Testis (tissue), 5 donors: ENCODE measurements at places on chromosomes 11 and 22.
A peak's percentile ranks its signal among the peaks of the same experiment; 100 is the strongest.

DNA sequence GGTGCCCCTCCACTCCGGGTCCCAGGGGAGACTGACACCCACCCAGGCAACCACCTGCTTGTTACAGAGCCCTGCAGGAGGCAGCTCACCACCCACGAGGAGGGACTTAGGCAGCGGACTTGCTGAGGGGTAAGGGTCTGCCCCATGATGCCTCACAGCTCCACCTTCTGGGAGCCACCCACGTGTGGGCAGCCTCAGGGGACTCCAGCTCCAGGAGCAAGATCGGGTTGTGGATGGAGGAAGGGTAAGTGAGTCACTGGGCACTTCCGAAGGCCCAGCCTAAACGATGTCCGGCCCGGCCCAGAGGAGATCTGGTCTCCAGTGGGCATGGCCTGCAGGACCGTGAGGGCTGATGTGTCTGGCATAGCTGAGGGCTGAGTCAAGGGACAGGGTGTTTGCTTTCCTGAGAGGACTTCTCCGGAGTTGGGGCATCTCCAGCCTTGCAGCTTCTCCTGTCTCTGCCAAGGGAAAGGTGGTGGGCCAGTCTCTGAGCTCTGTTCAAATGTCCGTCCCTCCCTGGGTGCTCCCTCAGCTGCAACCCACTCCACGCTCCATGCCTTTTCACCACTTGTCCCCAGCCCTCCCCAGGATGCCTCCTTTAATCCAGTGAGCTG is 32.3 kb upstream of the P2RY2 start:
- DNase-seq, result no peak

DNA sequence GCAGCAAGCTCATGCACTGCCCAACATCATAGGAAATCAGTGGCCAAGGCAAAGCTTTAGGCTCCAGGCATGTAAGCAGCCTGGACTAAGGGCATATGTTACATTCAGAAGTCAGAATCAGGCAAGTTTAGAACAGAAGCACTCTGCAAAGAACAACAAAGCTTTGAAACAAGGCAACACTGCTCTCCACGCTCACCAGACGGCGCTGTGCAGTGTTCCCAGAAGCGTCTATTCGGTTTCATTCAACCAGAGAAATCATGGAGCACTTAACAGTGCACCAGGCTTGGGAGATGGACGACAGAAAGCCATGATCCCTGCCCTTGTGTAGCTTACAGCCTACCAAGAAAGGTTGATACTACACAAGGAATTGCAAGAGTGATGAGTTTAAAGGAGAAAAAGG is 555.8 kb downstream of the BUD13 start:
- peak; percentile 72 for DNase-seq

- DNase-seq, result no peak
These were observed 482.1 kb upstream of the ANO5 start for GRCh38 chr11:21710809-21711208.

- no peak for DNase-seq
These were observed 584.0 kb downstream of the KCNA4 start for GRCh38 chr11:29432719-29433325.

DNA sequence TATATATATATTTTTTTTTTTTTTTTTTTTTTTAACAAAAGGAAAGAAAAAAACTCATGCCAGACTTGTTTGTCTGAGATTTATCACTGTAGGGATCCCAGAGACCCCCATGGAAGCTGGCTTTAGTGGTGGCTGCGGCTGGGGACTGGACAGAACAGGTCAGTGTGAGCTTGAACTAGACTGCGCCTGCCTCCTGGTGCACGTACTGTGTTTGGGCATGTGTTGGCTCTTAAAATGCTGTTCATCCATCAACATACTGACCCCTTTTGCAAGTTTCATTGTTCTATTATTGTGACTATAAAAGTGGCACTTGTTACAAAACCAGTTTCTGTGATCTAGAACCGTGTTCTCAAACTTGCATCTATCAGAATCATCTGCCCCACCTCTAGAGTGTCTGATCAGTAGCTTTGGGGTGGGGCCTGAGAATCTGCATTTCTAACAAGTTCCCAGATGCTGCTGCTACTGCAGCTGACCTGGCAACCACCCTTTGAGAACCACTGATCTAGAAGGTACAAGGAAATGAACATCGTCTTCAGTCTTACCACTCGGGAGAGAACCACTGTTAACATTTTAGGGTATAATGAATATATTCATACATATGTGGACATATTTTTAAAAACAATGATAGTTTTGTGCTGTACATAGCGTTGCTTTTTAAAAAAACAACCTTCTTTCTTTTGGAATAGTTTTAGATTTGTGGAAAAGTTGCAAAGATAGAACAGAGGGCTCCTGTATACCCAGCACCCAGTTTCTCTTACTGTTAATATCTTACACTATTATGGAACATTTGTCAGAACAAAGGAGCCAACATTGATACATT is 54.0 kb downstream of the ZNRF3 start:
- DNase-seq, result no peak

GRCh38 chr11:61700212-61700611 is 20.0 kb downstream of the DAGLA start:
- DNase-seq, result peak; percentile 38

- DNase-seq, result no peak
These were observed 198.8 kb downstream of the BARX2 start for GRCh38 chr11:129574431-129574830.

GRCh38 chr11:46112961-46113607 is 8.2 kb downstream of the PHF21A start:
- DNase-seq, result peak; percentile 67

- no peak for DNase-seq
These were observed 6.9 kb upstream of the TUBA8 start for GRCh38 chr22:18103527-18104269.

GRCh38 chr11:42778193-42778592 is 533.6 kb upstream of the API5 start:
- no peak for DNase-seq

GRCh38 chr11:59415111-59415510 is 11.1 kb downstream of the OR5A2 start:
- DNase-seq, result no peak

- no peak for DNase-seq
These were observed 94.4 kb upstream of the ALX4 start for GRCh38 chr11:44404301-44404700.

- DNase-seq, result no peak
These were observed 46.9 kb upstream of the NUP160 start for GRCh38 chr11:47895035-47895434.

DNA sequence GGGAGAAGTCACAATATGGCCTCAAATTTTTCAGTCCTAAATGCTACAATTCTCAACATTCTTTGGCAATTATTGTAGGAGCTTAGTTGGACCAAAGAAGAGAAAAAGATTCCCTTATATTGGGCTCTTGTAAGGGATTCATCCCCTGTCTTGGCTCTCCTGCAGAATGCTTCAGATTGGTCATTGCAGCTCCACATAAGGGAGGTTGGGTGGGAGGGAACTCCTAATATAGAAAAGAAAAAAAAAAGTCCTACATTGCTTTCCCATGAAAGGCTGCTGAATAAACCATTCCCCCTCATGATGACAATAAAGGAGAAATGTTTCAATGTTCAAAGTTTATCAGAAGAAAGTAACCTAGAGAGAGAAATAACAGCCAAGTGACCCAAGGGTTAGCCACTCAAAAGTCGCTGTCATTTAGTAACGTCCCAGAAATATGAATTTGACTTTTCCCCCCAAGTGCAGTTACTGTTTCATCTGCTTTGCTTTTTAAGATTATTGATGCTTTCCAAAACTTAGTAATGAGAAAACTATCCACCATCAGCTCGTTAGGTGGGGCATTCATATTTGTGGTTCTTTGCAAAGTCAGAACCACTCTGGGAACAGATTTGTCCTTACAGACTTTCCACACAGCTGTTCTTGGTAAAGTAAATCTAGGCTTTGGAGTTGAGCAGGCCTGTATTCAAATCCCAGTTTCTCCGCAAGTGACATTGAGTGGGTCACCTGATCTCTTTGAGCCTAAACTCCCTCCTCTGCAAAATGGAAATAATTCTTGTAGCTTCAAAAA is 5.0 kb upstream of the SLC1A2 start:
- DNase-seq, result no peak

DNA sequence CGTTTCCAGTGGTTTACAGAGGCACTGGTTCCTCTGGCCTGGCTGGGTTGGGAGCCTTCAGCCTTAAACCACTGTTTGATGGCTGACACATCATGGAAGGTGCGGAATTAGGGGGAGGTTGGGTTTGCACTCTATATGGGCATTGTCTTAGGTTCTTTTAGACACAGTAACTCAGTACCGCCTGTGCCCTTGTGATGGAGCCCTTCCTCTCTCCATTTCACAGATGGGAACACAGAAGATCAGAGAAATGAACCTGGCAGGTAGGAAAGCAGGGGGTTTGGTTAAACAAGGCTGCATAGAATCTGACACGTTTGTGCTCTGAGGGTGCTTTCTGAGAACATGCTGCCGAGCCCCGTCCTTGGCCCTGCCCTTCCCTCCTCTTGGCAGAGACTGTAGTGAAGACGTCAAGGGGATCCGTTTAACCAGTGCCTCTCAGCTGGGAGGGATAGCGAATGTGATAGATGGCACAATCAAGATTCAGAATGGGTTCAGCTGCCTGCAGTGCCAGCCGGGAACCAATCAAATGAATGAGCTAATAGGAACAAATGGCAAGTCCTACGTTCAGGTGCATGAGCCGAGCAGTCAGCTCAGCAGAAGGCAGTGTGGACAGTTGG is 228.6 kb downstream of the TBC1D22A start:
- no peak for DNase-seq

DNA sequence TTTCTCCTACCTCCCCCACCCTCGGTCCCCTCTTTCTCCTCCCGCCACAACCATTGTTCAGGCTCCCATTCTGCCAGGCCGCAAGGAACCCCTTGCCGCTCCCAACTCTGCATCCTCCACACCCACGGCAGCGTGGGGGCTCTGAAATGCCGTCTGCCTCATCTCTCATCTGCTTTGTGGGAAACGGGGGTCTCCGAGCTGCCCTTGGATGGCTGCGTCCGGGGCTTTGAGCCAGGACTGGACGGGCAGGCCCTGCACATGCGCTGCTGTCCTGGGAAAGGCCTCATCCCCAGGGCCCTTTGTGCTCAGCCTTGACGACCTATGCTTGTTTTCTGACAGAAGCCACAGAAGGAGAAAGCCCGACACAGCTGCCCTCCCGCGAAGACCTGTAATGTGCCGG is 8.5 kb downstream of the CRELD2 start:
- DNase-seq, result no peak

- DNase-seq, result no peak
These were observed 2.0 kb upstream of the RELT start for GRCh38 chr11:73374151-73374550.

DNA sequence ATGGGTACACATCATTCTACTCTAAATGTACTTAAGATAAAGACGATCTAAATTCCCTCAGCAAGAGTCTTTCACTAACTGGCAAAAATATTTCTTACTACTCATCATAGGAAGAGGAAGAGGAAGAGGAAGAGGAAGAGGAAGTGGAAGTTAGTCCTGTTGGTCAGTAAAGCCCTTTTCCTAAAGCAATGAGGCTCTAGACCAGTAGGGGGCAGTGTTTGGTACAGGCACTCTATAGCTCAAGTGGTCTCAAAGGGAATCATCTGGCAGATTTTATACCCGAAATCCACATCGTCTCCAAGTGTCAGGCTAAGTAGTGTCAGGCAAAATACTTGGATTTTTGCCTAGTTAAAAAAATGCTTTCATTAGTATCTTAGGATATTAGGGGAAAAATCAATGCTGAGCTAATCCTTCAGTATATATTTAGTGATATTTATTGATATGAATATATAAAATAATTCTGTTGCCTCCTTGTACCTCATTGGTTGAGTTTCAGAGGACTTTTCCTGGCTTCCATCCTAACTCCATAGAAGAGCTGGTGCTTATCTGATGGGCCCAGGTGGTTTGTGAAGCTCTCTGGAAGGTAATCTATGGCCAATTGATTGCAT is 7.7 kb downstream of the BLID start:
- peak; percentile 81 for DNase-seq

DNA sequence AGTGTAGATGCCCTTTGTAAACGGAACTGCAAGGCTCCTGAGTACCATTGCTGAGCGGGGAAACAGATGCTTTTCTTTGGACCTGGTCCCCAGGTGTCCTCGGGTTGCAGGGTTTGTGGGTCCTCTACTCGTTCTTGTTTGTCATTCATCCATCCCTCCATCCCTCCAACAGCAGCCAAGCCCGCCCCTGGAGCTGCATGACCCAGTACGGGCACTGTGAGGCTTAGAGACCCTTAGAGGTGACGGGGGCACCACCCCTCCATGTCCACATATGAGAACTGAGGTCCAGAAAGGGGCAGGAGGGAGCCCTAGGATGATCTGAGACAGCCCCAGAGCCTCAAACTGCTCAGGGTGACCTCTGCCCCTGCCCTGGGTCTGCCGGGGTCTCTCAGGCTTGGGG is 45.4 kb downstream of the WNT11 start:
- DNase-seq, result no peak

DNA sequence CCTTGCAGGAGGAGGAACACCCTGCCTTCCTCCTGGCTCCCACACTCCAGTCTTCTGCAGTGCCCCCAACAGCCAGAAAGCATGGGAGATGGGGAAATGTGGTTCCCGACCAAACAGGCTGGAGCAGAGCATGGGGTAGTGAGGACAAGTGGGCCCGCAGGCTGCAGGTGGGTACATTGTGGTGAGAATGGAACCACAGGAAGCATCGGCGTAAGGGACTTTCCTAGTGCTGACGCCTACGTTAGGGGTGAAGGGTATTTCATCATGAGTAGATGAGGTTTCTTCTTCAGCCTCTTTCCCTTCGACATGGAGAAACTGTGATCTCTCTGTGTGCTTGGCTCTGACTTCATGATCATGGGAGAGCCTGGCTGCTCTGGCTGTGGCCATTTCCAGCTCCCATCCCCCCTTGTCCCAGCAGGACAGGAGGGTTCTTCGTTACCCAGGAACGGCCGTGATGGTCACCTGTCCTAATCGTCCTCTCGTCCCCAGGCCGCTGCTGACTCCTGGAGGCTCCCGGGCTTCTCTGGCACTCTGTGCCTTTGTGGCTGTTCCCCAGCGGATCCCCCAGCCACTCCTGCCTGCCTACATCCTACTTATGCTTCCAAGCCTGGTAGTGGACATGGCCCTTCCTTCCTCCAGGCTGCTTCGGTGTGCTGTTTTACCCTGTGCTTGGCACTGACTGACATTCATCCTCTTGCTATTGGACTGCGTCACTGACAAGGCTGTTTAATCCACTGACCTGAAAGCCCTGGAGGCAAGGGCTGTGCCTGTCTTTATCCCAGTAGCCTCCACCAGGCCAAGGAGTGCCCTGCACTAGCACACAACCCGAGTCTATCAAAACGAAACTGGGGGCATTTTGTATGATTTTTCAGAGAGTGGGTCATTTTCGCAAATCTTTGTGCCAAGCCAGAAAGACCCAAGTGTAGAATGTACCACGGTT is 65.2 kb upstream of the CECR2 start:
- no peak for DNase-seq

- no peak for DNase-seq
These were observed 7.3 kb downstream of the GRAMD1B start for GRCh38 chr11:123437236-123437979.

- no peak for DNase-seq
These were observed 1571.2 kb upstream of the RAG2 start for GRCh38 chr11:38169286-38169685.
